Activated T-helper 9 cell treated with anti-CD3 and anti-CD28 coated beads, Interleukin-2, amount 50 U/mL, for 16 hours (primary cell): ENCODE measurements at places on chromosomes 7 and 10.
A peak's percentile ranks its signal among the peaks of the same experiment; 100 is the strongest.

DNA sequence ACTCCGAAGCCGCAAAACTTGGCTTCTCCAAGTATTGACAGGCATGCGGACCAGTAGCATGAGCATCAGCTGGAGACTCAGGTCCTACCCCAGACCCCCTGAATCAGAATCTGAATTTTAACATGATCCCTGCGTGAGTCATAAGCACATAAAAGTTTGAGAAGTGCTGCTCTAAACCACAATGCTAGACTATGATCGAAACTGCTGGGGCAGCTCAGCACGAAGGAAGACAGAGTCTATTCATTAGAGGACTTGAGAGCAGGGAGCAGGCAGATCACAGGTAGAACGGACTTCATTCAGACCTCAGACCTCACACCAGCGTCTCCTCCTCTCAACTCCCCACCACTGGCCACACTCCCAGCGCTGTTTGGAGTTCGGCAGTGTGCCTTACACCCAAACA is 16.9 kb downstream of the CAMK2G start:
- DNase-seq = peak; percentile 33

DNA sequence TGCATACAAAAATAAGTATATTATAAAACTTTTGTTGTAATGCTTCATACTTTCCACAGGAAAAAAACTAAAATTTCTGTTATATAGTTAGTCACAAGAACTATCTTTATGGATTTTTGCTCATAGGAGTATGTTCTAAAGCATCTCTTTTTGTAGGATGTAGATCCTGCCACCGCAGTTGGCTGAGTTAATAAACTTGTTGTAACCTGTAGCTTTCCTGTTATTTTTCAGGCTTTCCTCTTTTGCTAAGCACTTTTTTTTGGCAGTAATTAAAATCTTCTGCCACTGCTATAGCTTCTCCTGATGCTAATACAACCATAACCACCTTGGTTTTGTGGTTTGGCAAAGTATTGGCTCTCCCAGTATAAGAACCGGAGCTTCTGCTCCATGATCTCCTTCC is 60.3 kb downstream of the WNT2 start:
- DNase-seq = no peak

- DNase-seq = peak; percentile 72
These were observed 26.1 kb downstream of the FAM53B start for GRCh38 chr10:124717911-124718741.

- DNase-seq = no peak
These were observed 328.9 kb upstream of the KCND2 start for GRCh38 chr7:119943942-119944600.

GRCh38 chr7:66682350-66683093 is 53.8 kb downstream of the KCTD7 start:
- peak; percentile 5 for DNase-seq

DNA sequence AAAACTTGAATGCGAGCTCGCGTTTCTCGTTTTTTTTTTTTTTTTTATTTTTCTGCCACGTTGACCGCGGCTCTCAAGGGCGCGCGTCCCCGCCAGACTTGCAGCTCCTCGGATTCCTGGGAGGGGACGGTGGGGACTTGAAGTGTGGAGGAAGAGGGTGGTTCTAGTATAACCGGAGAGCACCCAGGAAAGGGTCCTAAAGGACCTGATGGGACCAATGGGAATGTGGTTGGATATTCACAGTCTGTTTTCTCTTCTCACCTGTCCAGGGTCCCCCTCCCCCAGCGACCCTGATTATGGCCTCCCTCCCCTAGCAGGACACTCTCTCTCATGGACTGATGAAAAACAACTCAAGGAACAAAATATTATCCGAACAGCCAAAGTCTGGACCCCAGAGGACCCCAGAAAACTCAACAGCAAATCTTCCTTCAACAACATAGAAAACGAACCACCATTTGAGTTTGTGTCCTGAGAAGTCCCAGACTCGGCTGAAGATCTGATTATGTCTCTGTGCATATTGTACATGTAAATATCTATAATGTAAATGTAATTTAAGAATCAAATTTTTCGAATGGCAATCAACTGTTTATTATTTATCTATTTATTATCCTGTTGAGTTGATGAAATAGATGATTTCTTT is 1.4 kb downstream of the PTF1A start:
- DNase-seq = no peak
